Activated naive CD4-positive, alpha-beta T cell treated with Interleukin-2 at 50 U/mL for 16 hours (primary cell): ENCODE measurements at places on chromosomes 2 and 18.

DNA sequence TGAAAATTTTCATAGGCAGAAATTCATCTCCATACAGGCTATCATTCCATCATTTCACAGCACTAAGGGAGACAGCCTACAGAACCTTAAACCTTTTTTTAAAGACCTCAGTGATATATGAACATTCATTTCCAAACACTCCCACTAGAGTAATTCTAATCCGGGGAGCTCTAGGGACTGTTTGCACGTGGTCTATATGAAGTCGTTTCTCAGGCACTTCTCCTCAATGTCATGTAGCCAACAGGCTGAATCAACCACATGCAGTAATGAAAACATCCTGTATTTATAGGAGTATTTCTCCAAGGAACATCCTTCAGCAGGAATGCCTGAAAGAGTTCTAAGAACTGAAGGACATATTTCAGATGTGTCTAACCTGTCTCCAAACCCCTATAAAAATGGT lies 97.3 kb upstream of the CREB1 start:
- no peak for DNase-seq

DNA sequence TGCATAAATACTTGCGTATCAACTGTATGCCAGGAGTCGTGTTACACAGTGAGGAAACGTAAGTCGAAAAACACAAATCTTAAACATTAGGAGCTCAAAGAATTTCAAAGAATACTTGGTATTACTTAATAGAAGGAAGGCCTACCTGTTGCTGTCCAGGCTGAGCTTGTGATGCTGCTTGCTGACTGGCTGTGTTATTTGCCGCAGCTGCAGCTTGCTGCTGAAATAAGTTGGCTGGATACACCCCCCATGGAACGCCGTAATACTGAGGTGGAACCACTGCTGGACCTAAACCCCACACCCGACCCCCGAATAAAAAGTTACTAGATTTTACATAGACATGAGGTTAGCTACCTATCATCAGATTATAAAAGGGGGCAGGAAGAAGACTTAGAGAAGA lies 56.4 kb downstream of the PUM2 start:
- no peak for DNase-seq

GRCh38 chr2:118118479-118118878 lies 30.2 kb downstream of the INSIG2 start:
- no peak for DNase-seq

GRCh38 chr2:166727095-166727494 lies 161.2 kb upstream of the XIRP2 start:
- DNase-seq, result no peak

GRCh38 chr18:8800445-8800844 lies 95.1 kb downstream of the MTCL1 start:
- no peak for DNase-seq

- DNase-seq, result no peak
Measured at GRCh38 chr2:215324811-215325210, 13.0 kb downstream of the ATIC start.

- no peak for DNase-seq
Measured at GRCh38 chr2:129212299-129212958, 767.0 kb upstream of the RAB6C start.

GRCh38 chr18:12960853-12961397 lies 13.1 kb downstream of the SEH1L start:
- no peak for DNase-seq

- DNase-seq, result no peak
Measured at GRCh38 chr2:169066897-169067296, 2.5 kb upstream of the DHRS9 start.

DNA sequence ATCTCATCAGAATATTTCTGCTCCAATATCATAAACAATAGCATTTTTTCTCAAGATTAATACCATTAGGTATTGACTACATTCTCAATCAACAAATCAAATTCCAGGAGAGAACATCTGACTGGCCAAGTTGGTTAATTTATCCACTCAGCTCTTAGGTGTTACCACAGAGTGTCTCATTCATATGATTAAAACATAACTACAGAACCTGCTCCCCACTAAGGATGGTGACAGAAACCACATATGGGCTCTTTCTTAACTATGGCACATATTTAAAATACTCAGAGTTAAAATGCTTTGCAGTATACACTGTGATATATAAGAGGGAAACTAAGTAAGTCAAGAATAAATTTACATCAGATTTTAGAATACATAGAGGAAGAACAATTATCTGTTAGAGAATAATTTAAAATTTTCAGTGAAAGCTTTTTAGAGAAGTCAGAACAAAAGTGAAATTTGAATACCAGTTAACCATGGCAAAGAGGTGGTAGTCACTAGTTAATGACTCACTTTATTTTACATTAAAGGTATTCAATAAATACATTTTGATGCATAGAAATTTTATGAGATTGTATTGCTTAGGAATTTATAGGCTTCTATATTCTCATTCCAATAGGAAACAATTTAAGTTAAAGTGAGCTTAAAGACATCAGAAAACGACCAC lies 1120.8 kb upstream of the TMEFF2 start:
- DNase-seq, result no peak

DNA sequence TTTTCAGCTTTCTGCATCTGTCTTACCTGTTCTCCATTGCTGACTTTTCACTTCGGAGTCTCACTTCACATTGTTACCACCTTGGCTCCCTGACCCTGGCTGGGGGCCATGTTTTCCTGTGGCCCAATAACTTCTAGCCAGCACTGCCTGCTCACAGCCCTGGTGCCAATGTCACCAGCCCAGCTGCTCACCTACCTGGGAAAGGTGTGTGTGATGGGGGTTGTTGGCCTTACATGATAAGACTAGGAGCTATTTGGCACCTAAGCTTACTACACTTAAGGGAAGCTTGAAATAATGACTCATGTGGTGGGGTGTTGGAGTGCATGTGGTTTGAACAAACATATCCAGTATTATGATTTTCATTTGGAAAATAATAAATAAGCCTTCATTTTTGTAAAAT lies 37.5 kb upstream of the PGAP1 start:
- DNase-seq, result no peak

- no peak for DNase-seq
Measured at GRCh38 chr2:19989342-19989666, 601 bp downstream of the WDR35 start.

DNA sequence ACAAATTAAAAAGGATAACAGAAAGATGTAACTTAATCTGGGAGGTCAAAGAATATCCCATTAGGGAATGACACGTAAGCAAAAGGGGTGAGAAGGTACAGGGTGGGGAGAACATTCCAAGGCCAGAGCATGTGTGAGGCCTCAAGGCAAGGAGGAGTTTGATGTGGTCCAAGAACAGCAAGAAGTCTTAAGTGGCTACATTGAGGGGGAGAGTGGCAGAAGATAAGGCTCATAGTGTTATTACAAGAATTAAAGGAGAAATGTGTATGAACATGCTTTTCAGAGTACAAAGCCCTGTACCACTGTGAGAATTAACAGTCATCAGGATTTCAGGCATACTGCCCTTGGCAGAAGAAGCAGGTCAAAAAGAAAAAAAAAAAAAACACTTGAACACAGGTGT lies 174.4 kb upstream of the ERBB4 start:
- DNase-seq, result no peak

DNA sequence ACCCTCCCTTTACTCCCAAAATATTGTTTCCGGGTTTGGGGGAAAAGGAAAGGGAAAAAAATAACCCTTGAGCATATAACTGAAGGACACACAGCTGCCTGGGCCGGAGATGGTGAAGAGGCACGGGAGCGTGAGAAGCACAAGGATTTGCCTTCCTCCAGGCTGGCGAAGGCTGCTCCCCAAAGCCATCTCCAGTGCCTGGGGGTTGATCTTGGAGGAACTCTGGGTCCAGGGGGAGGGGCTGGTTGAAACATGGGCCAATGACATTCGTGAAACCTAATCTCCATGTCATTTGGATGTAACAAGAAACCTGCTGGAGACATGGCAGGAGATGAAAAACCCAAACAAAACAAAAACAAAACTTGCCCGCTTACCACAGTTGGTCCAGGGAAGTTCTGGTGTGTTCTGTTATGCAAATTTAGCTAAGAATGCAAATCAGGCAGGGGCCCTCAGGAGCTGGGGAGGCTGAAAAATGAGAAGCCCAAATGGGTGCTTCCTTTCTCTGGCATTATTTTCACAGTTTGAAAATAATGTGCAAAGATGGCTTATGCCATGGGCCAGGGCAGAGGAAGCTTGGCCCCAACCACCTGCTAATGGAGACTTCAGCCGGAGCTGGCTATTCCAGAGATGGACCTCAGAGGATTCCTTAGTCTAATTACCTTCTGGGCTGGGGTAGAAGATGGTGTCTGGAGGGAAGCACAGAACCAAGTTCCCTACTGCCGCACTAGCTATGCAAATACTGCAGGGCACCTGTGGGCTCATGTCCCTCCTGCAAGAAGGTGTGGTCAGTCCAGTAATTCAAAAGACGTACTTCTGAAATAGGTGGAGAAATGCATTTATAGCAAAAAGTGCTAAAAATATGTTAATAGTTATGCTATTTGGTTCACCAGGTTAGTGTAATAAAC lies 180.9 kb downstream of the BCL2 start:
- DNase-seq, result peak; percentile 15

GRCh38 chr2:157438863-157439823 lies 4.7 kb downstream of the CYTIP start:
- no peak for DNase-seq

DNA sequence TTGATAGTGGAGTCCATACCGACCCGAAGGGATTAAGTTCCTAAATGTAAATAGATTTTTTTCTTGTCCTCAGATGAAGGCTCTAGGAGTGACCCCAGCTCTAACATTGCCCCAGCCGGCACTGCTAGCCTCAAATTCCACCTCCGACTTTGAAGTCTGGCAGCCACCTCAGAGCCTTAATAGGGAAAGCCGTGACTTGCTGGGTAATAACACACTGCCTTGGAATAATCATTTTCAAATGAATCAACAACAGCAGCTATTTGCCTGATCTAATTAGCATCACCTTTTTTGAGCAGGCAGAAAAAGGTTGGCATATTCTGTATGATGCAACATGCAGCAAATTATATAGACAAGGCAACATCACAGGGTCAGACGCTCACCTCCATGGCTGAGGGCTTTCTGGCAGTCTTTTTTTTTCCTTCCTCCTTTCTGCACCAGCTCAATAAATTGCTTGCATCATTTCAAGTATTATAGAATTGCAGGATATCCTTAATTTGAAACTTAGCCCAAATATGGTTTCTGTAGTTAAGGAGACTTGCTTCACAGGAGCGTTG lies 276.5 kb upstream of the ATP5MC3 start:
- DNase-seq, result no peak

DNA sequence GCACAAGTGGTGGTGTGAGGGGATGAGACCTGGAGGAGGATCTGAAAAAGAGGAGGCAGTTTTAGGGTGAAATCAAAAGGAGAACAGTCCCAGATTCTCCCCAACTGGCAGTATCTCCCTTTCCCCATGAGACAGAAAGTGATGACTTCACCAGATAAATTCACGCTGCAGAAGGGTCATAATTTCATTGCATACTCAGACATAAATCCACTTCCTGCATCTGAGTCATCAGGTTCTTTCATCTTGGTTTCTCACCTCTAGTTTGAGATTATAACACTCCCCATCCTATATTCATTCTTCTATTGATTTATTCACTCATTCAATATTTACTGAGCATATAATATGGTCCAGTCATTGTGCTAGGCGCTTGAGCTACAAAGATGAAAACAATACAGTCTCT lies 64.7 kb downstream of the CCDC148 start:
- DNase-seq, result no peak

- no peak for DNase-seq
Measured at GRCh38 chr2:54840559-54841468, 117.4 kb downstream of the EML6 start.
